ENCODE measurements at places on chromosomes 1 and 21.

DNA sequence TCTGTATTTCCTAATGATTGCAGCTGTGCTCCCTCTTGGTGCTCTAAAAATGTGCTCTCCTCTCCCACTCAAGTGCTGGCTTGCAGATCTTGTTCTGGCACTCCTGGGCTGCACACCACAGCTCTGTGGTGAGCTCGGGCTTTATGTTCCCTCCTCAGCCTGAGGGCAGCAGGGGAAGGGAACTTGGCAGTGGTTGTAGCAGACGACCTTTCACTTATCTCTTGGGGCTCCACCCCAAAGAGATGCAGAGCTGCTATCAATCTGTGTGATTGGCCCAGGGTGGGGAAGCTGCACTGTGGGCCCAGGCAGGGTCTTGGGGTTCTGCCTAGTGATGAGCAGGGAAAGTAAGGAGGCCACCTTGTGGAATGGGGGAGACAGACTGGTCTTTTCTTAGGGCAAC lies 143.5 kb upstream of the GORAB start:
- DNase-seq = no peak

DNA sequence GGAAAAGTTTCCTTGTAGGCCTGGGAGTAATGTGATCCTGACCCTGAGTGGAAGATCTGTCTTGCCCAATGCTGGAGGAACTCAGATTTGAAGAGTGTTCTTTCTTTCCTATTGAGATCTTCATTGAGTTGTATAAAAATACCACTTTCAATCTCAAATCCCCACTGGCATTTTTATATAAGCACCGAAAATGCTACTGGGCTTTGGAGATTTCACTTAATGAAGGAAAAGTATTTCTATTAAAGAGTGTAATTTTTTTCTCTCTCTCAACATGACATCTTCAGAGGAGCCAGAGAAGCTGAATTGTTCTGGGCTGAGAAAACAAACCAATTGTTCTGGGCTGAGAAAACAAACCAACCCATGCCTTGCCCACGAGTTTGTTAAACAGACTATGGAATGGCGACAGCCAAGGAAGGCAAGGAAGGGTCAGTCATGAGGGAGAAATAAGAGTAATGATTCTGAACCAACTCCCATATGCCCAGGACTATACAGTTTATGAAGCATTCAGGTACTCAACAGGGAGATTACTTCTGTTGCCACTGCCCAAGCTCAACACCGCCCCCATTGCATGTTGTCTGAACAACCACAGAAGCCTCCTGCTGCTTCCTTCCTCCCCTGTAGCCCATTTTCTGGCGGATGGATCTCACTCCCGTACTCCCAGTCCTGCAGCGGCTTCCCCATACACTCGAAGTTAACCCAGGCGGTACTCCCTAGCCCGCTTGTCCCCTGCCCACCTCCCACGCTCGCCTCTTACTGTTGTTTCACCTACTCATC lies 103.2 kb downstream of the BEND5 start:
- DNase-seq = no peak

DNA sequence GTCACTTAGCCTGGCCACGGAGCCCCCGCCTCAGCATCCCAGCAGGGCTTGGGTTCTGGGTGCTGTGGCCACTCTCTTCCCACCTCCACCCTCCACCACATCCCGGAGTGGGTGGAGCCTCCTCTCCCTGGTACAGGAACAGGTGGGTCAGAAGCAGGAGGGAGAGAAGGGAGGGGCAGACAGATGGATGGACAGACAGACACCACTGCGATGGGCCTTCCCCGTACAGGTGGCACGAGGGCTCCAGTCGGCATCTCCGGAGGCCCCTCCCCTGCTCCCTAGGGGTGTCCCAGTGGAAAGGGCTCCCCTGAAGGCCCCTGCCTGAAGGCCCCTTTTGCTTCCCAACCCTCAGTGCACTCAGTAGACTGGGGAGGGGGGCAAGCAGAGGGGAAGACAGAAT lies 96.9 kb upstream of the TARDBP start:
- no peak for DNase-seq

- DNase-seq = no peak
Observed at GRCh38 chr1:32126770-32127169, 18.9 kb downstream of the KPNA6 start.

GRCh38 chr1:11568687-11569086 lies 85.5 kb downstream of the FBXO2 start:
- no peak for DNase-seq

GRCh38 chr21:40846103-40846502 lies 855 bp downstream of the DSCAM start:
- DNase-seq = no peak

DNA sequence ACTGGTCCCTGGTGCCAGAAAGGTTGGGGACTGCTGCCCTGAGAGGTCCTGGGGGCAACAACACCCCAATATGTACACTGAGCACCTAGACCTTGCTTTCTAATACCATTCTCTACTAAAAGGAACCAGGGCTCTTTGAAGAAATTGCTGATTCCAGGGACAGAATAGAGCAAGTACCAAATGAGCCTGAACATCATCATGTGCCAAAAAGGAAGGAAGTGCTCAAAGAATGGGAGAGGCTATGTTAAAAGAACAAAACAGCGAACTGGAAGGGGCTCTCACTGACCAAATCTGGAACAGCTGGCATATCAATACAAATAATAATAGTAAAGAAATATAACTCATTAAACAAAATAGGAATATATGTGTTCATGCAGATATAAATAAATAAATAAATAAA lies 50.8 kb downstream of the PIK3R3 start:
- DNase-seq = no peak

DNA sequence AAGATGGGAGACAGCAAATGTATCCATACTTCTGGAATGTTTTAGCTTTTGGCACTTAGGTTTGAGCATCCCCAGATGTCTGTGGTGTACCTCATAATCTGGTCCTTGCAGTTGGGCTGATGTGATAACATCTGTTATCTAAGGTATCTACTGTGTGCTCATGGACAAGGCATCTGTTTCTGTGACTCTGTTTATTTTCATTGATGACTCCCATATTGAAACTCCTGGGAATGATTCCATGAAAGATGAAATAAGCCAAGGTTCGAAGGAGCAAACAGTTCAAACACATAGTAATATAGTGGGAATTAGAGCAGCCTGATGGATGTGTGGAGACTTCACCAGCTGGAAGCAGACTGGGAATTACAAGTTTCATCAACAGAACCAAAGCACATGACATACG lies 20.7 kb upstream of the TRIM45 start:
- DNase-seq = no peak

GRCh38 chr1:42484382-42484781 lies 21.3 kb downstream of the CCDC30 start:
- DNase-seq = no peak

DNA sequence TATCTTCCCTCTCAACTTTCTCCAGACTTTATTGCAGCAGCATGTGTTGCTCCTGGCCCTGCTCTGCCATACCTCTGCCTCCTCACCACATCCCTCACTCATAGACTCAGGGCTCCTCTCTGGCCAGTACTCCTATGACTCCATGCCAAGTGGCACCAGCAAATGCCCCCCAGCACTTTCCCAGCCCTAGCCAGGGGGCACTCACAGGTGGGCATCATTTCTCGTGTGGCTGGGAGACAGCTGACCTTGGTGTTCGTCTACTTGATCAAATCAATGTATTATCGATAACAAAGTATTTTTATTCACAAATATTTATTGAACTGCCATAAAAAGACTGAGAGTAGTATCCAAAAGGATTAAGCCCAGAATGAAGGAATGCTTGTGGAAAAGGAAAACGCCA lies 418.2 kb downstream of the FAM72C start:
- no peak for DNase-seq
